ENCODE measurements at places on chromosomes 3 and 15.
A peak's percentile ranks its signal among the peaks of the same experiment; 100 is the strongest.

GRCh38 chr3:187840856-187841255 is 95.6 kb upstream of the BCL6 start:
- no peak for DNase-seq

GRCh38 chr3:108041253-108041652 is 49.6 kb downstream of the CD47 start:
- DNase-seq = no peak

DNA sequence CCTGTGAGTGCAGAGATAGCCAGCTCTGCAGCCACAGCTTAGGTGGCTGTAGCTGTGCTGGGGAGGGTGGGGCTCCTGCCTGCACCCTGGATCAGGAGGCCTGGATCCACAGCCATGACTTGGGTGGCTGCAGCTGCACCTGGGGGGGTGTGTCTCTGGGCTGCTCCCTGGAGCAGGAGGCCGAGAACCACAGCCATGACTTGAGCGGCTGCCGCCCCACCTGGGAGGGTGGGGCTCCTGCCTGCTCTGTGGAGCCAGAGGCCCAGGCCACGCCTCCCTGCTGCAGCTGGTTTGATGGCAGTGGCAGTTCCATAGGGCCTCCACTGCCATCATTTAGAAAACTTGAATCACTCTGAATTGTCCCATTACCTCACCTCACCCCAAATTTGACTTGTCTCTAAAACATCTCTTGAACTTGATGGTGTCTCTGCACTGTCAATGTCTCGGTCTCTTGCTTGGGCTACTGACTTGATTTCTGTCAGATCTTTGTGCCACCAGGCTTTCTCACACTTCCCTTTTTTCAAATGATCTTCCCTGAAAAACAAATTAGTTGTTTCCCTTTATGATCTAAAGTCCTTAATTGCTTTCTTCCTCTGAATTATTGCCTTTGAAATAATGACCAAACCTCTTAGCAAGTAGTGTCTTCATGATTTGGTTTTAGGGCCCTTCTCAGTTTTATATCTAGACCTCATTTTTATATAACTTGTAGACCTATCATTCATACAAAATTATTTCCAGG is 313.2 kb upstream of the MME start:
- no peak for DNase-seq

DNA sequence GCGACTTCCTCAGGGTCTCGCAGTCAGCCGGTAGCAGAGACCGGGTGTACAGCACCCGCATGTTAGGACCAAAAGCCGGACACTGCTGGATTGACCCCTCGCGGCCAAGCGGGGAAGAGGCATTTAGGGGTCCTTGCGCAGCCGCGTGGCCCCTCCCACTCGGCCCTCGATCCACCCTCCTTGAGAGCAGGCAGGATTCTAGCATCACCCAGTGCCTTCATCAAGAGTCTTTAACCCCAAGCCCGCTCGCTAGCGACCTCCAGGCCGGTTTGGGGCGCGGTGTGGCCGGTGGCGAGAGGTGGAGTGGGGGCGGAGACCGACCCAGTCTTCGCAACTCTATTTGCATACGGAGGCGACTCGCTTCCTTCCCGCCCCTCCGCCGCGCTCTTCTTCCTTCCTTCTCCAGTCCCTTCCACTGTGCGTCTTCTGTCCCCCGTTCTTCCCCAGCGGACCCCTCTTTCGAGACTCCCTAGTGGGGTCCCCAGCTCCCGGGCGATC is at the start of gene ST6GAL1:
Gene ST6GAL1, plus strand, starts transcription at position 384 of the 498 bp plus-strand sequence. CDS start 112,178 bp downstream, outside the sequence.
- DNase-seq = peak; percentile 73

- DNase-seq = no peak
Observed at GRCh38 chr3:16176391-16177030, 2.0 kb downstream of the GALNT15 start.

DNA sequence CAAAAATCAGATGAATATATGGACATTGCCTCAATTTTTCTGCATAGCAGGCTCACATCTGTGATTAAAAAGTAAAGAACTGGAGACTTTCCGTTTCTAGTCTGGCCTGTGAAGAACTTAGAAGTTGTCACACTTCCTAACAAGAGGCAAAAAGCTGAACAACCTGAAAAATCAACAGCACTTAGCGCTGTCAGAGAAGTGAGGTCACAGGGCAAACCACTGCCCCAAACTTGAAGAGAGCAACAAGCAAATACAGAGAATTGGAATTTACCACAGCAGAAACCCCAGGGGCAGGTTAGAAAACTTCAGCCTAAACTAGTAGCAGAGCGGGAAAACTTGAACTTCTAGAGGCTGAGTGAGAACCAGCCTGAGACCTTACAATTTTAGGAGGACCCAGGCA is 38.9 kb downstream of the CCDC54 start:
- no peak for DNase-seq

DNA sequence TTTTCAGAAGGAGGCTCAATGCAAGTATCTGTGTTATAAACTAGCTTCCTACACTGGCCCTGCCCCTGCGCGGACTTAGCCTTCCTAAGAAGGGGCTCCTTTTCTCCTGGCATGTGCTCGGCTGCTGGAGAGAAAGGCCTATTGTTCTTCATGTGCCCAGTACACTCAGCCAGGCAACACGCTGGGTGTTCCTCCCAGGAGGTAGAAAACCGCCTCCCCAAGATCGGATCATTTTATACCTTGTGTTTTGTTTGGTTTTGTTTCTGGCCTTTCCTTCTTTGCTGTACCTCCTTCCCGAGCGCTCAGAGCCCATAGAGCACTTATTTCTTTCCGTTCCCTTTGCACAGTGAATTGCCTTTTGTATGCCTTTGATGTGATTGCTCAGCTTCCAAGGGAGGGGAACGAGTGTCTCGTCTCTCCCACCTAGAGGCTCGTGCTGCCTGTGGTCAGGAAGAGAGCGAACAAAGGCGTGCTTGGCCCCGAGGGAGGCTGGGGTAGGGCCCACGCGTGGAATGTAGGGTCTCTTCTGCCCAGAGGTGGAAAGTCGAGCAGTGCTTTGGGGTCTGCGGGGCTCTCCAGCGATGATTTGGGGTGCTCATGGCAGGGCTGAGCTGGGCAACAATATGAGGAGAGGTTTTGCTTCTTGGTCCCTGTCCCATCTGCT is 30.0 kb downstream of the CCNL1 start:
- peak; percentile 32 for DNase-seq

- no peak for DNase-seq
Observed at GRCh38 chr3:177813322-177813721, 616.0 kb upstream of the TBL1XR1 start.

DNA sequence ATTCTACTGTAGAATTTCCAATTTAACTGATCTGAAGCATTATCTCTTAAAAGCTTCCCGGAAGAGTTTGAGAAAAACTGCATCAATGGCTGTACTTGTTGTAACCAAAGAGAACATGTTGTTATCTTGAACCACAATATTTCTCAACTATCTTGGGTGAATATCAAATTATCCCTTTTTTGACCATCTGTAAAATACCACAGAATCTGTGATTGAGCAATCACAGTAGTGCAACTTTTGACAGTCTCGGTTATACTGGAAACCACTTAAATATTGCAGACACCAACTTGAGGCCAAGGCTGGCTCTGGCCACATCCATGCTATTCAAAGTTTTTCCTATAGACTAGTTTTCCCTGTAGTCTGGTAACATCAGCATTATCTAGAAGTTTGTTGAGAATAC is 842.8 kb upstream of the EPHA6 start:
- DNase-seq = no peak

- DNase-seq = no peak
Observed at GRCh38 chr3:169641167-169641566, 22.3 kb downstream of the MECOM start.

GRCh38 chr3:176739159-176739558 is 458.1 kb downstream of the TBL1XR1 start:
- DNase-seq = no peak

- no peak for DNase-seq
Observed at GRCh38 chr15:88543065-88543776, 3.3 kb downstream of the DET1 start.

GRCh38 chr15:68195336-68196112 is 9.6 kb downstream of the CALML4 start:
- no peak for DNase-seq

DNA sequence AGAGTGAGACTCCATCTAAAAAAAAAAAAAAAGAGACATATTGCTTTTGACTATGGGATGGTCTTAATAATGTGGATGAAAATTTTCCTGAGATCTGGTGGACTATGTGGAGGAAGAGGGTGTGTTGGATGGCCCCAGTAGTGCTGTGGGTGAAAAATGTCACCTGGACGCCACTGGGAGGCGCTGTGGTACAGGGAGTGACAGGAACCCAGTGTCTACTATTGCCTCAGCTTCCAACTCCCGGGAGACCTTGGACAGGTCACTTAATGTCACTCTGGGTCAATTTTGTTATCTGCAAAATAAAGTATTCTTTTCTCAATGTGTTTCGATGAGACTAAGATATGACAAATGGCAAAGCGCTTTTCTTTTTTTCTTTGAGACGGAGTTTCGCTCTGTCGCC is 27.7 kb upstream of the DCP1A start:
- DNase-seq = peak; percentile 45

DNA sequence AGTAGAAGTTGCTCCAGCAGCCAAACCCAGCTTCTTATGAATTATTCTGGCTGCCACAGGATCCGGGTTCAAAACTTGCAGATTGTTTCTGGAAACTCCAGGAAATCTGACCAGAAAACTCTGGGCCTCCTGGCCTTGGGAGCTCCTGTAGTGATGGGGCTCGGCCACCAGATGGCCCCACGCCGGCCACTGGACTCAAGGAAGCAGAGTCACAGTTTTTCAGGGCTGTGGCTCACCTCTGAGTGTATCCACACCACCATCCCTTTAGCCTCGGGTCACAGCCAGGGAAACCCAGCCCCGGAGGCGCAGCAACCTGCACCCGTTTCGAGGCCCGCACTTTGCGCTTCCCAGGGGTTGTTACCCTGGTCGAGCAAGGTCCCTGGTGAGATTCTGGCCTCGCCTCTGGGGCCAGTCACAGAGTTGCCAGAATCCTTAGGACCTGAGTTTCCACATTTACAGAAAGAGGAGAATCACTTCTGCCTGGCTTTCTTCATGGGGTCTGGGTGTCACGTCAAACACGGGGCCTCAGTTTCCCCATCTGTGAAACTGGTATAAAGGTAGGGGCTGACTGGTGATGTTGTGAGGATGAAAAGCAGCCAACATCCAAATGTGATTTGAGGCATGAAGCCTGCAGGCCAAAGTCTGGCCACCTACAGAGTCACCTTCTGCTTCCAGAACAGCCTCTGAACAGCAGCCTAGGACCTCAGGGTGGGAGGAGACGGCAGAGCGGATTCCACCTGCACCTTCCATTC is 53.5 kb upstream of the LCTL start:
- DNase-seq = peak; percentile 34

GRCh38 chr15:58749532-58750337 is at the start of gene ADAM10:
Gene ADAM10, minus strand, starts transcription at chr15:58749707. Its CDS starts 173 bp downstream, at chr15:58749534.
- DNase-seq = peak; percentile 99

DNA sequence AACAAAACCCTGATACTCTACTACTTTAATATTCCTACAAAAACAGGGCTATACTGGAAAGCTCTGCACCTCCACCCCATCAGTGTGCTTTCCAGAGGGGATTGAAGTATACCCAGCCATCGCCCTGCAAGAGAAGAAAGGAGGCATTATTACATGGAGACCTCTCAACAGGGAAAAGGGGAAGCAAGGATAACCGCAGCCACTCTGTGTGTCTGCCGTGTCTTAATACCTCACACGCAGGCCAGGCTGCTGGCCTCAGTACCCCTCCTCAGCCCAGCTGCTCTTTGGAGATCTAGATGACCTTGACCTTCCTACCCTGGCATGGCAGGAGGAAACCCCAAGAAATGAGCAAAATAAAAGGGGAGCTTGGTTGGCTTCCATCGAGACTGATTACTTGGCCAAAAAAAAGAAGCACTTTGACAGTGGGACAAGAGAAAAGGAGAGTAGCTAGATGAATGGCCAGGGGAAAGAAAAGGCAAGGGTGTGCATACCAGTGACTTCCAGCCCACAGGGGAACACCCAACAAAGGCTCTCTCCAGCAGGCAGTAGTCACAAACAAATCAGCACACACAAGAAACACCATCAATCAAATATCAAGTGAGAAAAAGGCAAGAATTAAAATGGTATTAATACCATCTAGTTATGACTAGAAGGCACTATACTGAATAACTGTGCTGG is 129.4 kb downstream of the STT3B start:
- DNase-seq = no peak

GRCh38 chr3:146692254-146692653 is 87.1 kb upstream of the PLSCR5 start:
- no peak for DNase-seq

DNA sequence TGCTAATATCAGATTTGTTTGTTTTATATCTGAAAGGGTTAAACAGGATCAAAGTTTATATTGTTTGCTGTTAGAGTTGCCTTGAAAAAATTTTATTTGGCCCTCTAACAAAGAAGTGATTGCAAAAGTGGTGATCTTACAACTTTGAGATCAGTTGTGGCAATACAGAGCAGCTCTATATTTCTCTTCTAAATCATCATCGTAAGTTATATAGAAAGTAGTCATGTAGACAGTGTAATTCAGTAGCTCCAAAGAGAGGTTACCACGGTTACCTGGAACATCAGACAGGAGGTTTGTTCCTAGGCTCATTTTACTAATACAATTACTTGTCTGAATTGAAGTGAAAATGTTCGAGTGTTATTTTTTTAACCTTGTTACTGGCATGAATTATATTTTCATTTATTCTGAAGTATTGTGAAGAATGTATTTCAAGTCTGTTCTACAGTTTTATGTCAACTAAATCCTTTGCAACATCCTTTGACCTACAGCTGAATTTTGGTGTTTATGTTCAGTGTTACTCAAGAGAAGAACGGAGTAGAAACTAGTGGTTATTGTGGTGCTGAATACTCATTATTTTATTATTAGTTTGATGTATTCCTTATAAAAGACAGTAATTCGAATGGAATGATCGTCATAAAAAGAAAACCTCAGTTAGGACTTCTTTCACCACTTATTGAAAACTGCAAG is 214.2 kb downstream of the NAALADL2 start:
- no peak for DNase-seq

- DNase-seq = no peak
Observed at GRCh38 chr3:128346562-128346961, 120.1 kb downstream of the DNAJB8 start.

DNA sequence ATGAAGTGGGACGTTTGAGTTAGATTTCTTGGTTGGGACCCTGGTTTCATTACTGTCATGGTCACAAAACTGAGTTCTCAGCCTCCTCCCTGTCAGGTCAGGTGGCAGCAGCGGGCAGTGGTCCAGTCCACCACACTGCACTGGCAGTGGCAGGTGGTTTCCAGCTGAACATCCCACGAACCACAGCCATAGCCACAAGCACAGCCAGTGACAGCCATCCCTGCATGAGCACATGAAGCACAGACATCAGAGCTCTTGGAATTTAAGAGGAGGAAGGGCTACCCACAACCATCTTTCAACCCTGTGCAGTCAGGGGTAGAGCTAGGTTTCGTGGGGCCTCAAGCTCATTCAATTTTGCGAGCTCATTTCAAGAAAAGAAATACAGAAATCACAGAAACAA is 1.5 kb downstream of the RETNLB start:
- no peak for DNase-seq

DNA sequence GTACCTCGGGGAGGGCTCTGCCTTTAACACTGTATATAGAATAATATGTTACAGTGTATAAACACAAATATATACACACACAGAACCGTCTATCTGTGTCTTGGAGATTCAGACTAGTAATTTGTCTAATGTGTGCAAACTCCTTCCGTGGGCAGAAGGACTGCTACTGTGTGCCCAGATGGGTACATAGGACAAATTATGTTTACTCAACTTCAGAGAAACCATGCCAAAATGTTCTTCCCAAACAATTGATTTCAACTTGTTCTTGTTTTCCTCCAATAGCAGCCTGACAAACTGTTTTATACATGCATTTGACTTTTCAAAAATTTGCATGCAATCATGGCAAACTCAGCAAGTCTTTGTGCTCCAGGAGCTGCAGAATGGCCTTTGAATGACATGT is 97.5 kb downstream of the FRMD5 start:
- no peak for DNase-seq
